ENCODE measurements at places on chromosomes 12 and 14.

DNA sequence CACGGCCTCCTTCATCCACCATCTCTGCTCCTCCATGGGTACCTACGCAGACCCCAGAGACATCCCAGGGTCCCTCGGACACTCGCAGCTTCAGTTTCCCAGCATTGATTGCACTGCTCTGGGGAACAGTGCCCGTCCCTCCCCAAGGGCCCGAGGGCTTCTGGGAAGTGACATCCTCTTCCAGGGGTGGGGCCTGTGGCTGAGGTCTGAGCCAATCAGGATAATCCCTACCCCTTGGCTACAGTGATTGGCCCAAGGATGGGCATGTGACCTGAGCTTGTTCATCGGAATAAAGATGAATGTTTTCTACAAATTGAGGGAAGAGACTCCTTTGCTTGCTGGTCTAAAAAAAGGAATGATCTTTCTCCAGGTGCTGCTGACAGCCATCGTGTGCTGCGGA lies 37.3 kb upstream of the MYL2 start:
- no peak for DNase-seq

GRCh38 chr14:102776761-102777710 lies at the start of gene TRAF3:
TSS of gene TRAF3 (plus strand) at chr14:102777449. CDS start at chr14:102870202, 92,753 bp downstream.
- peak; percentile 77 for DNase-seq

DNA sequence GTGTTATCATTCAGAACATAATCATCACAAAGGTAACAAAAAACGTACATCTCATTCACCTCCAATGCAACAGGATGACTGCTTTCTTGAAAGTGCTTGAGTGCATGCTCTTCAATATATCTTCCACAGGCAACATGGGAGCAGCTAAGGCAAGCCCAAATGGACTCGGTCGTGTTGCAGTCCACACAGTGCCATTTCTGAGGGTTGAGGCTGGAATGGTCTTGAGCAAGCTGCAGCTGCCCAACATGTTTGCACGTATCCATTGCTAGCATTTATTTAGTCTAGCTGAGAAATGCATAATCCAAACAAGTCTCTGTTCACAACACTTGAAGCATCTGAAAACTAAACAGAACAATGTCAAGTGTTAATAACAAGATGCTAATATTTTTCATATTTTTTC lies 17.3 kb downstream of the USP44 start:
- DNase-seq: no peak

- no peak for DNase-seq
These were observed 43.4 kb upstream of the PIK3C2G start for GRCh38 chr12:18217966-18218365.

- DNase-seq: no peak
These were observed at the start of gene KDM2B for GRCh38 chr12:121580959-121581685. TSS of gene KDM2B (minus strand) at chr12:121581023. CDS start at chr12:121580911, 112 bp downstream.

GRCh38 chr12:116978791-116979508 lies 68.2 kb downstream of the FBXW8 start:
- DNase-seq: no peak

DNA sequence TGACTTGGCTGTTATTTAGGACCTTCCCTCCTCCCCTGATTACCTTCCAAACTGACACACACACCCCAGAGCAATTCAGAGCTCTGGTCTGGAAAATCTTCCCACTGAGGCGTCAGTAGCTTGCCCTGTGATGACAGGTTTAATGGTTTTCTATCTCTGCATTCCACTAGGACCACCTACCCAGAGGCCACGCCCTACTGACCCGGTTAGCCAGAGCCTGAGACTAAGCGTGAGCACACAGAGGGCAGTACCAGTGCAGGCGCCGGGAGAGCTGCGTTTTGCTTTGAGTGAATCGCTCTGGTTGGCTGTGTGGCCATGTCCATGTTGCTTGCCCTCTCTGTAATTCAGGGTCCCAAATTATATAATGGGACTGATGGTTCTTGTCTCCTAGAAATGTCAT lies 36.2 kb upstream of the ATP2A2 start:
- no peak for DNase-seq

- no peak for DNase-seq
These were observed 103.5 kb downstream of the GLT1D1 start for GRCh38 chr12:128956755-128957154.

DNA sequence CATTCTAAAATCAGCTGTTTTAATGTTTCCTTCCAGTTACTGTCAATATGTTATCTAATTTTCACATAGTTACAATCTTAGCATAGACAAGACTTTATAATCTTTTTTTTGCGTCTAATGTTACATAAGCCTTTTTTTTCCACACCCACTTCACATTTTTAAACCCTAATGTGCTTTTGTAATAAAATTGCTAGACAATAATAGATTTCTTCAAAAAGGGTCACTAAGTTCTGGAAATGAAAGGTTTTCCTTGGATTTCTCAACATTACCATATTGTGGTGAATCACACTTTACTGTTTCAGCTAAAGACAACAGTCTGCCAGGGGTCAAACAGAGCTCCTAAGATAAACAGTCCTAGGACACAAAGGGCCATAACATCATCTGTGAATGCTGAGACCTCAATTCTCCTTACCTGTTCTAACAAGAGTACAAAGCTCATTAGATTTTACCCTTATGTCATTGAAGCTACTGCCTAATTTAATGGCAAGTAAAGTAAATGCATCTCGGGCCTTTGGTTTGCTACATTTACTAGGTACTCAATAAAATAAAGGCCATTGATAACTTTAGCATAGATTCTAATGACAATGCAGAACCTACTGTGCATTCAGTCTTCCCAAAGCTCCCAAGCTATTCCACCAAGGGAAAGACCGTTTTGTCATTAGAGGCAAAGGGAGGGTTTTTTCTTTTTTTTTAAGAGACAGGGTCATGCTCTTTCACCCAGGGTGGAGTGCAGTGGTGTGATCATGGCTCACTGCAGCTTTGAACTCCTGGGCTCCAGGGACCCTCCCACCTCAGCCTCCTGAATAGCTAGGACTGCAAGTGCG lies 111.2 kb upstream of the SLC38A2 start:
- no peak for DNase-seq

DNA sequence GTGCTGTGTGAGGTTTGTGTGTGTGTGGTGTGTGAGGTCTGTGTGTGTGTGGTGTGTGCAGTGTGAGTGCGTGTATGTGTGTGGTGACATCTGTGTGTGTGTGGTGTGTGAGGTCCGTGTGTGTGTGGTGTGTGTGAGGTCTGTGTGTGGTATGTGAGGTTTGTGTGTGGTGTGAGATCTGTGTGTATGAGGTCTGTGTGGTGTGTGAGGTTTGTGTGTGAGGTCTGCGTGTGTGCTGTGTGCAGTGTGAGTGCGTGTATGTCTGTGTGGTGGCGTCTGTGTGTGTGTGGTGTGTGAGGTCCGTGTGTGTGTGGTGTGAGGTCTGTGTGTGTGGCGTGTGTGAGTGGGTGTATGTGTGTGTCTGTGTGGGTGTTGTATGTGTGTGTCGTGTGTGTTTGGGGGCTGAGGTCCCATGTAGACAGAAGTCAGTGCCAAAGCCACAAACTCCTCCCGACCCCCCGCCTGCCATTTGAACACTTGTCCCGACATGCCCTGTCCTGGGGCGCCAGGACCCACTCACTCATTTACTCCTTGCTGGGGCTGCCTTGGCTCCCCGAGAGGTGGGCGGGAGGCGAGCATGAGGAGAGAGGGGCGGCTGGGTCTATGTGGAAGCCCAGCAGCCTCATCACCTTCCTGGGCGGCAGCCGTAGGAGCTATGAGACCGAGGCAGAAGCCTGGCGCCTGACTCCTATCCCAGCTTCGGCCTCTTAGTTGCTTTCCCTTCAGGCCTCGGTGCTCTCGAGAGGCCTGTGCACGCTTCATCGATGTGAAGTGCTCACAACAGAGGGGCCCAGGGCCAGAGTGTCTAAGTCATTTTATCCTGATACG lies 20.5 kb downstream of the RILPL1 start:
- no peak for DNase-seq

Data from activated CD8-positive, alpha-beta memory T cell treated with anti-CD3 and anti-CD28 coated beads for 48 hours (primary cell).